Stimulated activated CD4-positive, alpha-beta T cell treated with anti-CD3 and anti-CD28 coated beads, Interleukin-12 subunit alpha, Interleukin-12 subunit beta, amount 100 ng/mL, for 48 hours (primary cell): ENCODE measurements at places on chromosomes 11 and 22.

DNA sequence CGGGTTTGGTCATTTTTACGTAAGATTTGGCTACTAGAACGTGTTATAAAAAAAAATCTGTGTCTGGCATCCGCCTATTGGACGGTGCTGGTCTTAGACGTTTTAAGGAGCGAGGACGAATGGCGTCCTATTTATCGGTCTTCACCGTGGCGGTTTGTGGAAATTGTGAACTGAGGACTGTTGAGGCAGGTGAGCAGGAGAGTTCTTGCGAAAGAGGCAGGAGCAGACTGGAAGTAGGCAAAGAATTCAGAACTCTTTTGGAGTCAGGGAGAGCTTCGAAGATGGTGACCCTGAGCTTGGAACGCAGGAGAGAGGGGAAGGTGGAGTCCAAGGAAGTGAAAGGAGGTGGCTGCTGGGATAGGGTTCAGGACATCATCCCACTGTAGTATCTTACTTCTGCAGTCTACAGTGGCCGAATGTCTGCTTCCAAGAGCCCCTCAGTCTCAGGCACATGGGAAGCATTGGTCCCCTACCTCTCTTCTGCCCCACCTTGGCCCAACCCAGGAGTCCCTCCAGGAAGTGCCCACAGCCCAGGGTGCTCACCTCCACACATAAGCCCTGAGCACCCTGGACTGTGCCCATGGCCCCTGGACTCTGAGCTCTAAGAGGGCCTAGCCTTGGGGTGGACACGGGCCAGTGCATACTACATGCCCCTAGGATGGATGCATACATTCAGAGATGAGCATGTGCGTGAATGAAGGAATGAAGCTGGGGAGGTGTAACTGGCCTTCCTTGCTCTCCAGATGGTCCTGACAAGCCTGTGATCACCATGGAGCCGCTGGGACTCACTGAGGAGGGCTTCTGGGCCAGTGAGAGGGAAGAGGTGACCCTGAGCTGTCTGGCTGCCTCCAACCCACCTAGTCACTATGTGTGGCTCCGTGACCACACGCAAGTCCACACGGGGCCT is 3.7 kb downstream of the VSIG10L2 start:
- no peak for DNase-seq

GRCh38 chr11:130448416-130449309 is at the start of gene ADAMTS15:
ADAMTS15 (plus strand) TSS chr11:130448645; CDS start chr11:130448974, 329 bp downstream.
- peak; percentile 14 for DNase-seq

DNA sequence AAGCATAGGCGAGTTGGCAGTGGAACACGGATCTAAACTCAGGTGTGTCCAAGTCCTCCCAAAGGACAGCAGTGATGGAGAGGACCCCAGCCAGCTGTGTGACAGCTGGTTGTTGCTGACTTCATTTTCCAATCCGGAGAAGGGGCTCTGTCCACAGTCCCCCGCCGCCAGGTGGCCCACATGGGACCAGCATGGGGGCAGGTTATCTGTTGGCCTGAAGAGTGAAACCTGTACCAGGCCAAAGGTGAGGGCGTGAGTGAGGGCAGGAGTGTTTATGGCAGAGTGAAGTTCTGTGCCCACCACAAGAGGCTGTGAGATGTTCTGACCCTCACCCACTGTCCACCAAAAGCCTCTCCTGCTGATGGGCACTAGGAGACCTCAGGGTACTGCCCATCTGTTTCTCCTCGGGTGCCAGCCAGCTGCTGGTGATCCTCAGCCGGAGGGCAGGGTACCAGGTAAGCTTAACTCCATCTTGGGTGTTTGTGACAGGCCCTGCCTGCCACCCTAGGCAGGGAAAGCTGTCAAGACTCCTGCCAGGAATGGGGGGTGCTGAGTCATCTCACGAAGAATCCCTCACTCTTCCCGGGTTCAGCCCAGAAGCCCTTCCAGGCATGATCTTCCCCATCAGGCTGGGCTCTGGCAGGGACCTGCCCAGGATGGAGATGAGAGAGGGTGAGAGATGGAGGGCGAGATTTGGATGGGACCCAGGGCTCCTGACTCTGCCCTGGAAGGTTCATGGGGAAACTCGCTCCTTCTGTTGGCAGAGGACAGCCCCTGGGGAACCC is 15.5 kb upstream of the TAB1 start:
- no peak for DNase-seq

DNA sequence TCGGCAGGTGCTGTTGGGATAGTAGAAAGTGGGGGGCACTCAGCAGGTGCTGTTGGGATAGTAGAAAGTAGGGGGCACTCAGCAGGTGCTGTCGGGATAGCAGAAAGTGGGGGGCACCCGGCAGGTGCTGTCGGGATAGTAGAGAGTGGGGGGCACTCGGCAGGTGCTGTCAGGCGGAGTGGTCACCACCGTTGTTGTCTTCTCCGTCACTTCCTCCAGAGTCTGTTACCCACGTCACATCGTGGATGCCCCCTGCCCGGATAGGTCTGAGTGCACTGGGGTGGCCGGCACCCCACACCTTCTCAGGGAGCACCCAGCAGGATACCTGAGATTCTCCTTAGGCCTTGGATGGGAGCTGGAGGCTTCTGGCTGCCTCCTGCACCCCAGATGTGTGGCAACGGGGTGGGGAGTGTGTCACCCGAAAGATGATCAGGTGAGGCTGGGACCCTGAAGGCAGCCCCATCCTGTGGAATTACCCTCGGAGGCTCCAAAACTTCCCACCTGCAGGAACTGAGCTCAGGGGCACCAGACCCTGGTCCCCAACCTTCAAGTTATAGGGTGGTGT is 24.1 kb upstream of the KRTAP5-7 start:
- DNase-seq = no peak

DNA sequence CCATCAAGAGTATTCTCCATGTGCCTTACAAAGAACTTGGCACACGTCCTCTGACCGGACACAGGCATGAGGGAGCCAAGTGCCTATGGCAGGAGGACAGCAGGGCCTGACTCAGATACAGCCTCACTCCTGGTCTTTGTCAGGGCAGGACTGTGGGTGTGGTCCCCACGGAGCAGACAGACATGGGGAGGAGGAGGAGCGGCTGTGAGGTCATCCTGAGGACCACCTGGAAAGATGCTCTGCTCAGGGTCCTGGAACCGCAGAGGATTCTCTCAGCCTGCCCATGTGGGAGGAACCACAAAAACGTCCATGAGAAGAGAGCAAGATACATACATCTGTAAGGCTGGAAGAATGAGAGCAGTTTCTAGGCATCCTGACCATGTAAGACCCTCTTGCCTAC is 576.3 kb downstream of the BRD1 start:
- DNase-seq = no peak

DNA sequence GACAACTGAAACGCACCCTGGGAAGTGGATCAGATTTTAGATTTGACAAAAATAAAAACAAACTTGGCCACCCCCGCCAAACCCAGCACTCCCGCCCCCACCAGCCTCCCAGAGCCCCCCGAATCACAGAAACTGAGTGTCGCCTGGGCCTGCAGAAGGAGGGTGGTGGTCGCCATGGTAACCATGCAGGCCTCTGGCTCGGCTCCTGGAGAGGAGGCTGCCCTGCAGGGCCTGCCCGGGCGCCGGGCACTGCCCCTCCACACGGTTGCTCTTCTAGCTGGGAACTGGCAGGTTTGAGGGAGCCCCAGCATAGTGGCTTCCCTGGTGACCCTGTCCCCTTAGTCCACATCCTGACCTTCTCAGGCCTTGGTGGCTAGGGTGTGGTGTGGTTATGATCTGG is 19.3 kb downstream of the CACNA1I start:
- DNase-seq = no peak

DNA sequence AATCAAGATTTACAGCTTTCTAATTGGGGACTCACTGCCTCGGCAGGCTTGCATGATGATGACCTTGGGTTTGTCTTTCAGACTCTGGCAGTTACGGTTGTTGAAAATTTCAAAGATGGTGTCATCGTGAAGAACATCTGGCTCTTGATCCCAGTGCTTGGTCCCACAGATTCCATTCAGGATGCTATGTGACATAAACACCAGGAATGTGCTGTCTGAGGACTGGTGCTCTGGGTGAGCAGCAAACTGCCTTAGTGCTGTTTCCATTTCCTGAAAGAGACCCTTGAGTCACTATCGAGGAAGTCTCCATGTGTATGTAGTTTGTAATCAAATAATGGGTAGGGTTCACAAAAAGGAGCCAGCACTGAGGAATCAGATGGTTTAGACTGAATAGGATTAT is 7.1 kb downstream of the CASP12 start:
- no peak for DNase-seq

- DNase-seq = no peak
Observed at GRCh38 chr22:32874976-32875375, 73.5 kb downstream of the TIMP3 start.

GRCh38 chr11:94196363-94196762 is 67.7 kb downstream of the PANX1 start:
- no peak for DNase-seq

DNA sequence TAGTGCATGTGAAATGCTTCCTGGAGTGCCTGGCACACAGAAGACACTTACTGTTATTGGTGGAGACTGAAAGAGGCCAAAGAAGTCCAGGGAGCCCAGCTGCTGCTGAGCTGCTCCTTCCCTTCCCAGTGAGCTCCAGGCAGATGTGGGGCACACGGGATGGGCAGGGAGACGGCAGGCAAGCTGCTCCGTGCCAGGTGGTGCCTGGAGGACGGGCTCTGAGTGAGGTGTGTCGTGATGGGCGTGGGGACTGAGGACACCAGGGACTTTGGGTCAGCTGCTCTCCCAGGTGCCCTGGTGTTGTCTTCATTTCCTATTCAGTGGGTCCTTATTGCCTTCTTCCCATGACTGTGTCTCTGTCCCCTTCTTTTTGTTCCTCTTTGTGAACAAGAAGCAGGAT is 19.5 kb downstream of the TAB1 start:
- DNase-seq = no peak

GRCh38 chr11:34405079-34405858 is 33.5 kb upstream of the CAT start:
- no peak for DNase-seq

DNA sequence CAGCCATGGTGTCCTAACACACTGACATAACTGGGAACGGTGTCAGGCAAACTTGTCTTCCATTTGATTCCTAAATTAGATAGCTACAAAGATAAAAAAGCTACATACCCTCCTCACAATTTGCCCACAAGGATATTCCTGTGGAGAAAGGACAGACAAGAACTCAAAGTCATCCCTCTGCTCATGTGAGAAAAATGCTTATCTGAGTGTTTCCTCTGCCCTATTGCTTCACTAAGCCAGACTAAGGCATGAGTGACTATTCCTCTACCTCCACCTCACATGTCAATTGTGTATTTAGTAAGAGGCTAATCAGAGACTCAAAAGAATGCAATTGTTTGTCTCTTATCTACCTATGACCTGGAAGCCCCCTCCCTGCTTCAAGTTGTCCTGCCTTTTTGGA is 247.7 kb downstream of the DDX10 start:
- no peak for DNase-seq

DNA sequence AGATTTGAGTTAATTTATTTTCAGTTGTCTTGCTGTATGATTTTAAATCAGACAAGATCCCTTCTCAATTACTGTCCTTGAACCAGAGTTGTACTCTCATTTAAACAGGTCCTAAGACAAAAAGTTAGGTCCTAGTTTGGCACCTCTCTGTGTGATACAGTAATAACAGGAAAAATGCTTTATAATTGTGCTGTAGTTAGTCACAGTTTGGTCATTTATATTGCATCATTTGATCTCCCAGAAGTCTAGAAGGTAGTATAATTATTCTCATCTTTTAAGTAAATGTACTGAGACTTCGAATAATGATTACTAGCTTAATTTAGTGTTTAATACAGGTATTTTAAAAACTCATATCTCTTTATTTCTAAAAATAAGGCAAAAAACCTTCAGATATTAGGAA is 18.1 kb upstream of the LUZP2 start:
- DNase-seq = no peak

DNA sequence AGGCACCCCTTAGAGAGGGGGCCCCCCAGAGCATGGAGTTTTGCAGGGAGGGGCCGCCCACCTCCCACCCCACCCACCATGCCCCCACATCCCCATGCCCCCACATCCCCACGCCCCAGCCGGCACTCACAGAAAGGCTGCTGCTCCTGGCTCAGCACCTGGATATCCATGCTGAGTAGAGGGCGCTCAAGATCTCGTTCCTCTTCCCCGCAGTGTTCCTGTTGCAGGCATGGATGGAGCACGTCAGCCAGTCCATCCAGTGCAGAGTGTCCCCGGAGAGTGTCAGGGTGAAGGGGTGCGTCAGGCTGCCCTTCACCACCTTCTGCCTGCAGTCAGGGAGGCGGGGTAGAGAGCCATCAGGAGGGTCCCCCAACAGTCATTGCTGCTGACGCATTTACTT is 156.2 kb downstream of the CRYBB2 start:
- no peak for DNase-seq

DNA sequence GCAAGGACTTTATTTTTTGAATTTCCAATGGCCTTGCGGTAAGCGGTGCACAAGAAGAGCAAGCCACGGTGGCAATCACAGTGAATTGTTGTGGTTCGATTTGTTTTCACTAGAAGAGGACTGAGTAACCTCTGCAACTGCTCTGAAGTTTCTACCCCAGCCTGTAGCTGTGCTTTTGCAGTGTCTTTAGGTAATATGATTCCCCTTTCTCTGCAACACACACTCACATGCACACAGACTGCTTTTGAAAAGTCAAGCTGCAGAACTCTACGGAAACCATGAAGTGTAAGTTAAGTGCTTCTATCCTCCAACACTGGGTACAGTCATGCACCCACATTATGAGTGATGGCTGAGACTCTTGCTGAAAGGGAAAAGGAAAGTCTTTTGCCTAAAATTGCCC is 38.4 kb downstream of the CD44 start:
- no peak for DNase-seq

DNA sequence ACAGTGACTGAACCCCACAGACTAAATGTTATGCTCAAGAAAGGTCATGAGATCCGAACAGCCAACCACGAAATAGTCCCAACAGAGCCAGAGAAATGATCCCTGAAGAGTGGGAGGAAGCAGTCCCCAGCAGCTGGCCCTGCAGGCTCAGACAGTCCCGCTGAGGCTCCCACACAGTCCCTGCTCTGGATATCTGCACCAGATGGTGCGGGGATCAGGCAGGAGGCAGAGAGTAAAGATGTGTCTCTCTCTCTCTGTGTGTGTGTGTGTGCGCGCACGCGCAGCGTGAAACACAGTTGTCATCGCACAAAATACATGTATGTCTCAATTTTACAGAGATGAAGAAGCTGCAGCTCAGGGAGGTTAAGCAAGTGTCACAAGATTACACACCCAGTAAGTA is 27.9 kb downstream of the GUCY1A2 start:
- DNase-seq = no peak

DNA sequence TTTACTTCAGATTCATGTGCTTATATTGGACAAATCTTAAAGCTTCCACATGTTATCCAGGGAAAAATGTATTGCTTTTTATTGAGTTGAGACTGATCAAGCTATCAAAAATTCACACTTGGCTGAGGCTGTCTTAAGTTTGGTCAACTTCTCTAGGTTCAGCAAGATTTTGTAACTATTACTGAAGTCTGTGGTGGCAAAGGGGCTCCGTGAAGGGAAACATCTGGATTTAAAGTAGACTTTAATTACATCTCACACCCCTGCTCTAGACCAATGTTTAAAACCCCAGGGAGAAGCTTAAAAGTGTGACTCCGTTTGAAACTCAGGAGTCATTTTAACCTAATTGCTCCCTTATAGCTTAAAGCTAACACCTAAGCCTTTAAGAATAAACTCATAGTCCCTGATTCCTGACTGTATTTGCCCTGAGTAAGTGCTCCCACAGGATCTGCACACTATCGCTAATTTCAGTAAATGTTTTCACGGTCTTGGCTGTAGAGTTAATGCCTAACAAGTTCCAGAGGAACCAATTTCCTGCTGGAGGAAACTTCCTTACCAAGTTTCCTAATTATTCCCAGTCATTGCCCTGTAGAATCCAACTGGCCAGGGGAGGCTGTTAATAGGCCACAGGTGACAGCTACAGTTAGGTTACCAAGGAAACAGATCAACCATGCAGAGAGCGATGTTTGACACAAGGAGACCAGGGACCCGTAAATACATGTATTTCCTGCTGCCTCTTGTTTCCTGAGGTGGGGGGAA is 40.5 kb downstream of the OR10A6 start:
- DNase-seq = no peak
